ENCODE measurements at places on chromosomes 7 and 10.

DNA sequence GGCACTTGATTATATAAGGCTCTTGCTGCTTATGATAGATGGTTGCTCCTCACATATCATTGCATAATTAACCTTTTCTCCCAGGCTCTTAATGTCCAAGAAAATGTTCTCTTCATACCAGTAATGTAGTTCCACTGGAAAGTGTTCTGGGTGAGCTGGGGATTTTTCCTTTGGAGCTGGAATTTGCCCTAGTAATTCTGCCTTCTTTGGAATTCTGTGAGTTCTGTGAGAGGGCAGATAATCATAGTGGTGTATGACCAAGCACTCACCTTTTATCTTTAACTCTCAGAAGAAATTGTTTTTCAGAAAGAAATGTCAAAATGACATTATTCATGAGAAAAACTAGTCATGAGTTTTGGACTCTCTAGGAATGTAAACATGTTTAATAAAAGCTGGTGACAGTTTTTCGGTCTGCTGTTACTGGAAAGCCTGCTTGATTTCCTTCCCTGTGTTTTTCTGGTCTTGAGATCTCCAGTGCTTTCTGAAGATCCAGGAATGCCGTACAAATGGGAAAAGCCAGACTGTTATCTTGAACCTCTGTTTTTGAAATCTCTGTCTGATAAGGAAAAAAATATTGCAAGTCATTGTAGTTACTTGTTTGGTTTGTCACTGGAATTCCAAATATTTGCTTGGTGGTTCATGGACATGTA is 148.3 kb upstream of the PRPS1L1 start:
- no peak for DNase-seq

- no peak for DNase-seq
Observed at GRCh38 chr10:15201589-15202300, 33.3 kb upstream of the NMT2 start.

DNA sequence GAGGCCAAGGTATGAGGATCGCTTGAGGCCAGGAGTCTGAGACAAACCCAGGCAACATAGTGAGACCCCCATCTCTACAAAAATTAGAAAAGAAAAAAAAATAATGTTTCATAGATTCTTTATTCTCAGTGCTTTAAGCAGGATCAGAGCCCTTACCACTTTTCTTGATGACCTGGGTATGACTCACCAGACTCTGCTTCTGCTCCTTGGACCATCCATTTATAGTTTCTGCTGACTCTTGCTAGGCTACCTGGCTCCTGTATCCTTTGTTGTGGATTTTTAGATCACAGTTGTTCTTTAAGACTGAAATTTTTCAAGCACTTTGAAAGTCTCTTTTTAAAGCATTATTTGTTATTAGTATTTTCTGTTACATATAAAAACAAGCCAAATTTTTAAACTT is 411.1 kb downstream of the GFRA1 start:
- DNase-seq, result no peak

GRCh38 chr7:34750209-34750608 is 92.2 kb downstream of the NPSR1 start:
- DNase-seq, result no peak

GRCh38 chr10:72251635-72252034 is 22.1 kb upstream of the DDIT4 start:
- DNase-seq, result no peak

GRCh38 chr7:147912291-147912690 is 678.3 kb upstream of the C7orf33 start:
- DNase-seq, result no peak

GRCh38 chr10:126175641-126176262 is 212.5 kb downstream of the ADAM12 start:
- no peak for DNase-seq

DNA sequence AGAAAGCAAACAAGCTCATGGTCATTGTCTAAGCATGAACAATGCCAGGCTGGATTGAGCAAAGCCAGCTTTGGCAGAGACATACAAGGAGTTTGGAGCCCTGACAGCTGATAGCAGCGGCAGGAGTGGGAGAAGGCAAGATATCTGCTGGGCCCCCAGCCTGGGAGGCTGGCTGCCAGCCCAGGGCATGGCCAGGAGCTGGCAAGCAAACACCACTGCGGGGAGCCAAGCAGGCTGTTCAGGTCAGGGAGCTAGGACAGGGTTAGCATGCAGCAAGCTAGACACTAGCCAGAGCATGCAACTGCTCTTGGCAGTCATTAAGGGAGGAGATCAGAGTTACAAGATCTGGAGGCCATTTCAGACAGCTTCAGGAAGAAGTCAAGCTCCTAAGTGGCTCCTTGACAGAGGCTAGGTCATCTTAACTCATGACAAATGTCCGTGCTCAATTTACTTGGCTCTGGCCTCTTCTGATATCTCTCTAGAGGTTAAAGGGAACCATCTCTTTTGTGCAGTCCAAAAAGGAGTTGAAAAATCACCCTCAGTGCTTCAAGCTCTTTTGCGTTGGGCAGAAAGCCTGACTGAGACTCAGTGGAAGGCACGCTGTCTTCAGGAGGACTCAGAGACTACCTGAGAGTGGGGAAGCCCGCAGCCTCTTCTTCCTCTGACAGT is 436.8 kb upstream of the C7orf33 start:
- no peak for DNase-seq

- no peak for DNase-seq
Observed at GRCh38 chr7:20788420-20788990, 1.8 kb upstream of the SP8 start.

DNA sequence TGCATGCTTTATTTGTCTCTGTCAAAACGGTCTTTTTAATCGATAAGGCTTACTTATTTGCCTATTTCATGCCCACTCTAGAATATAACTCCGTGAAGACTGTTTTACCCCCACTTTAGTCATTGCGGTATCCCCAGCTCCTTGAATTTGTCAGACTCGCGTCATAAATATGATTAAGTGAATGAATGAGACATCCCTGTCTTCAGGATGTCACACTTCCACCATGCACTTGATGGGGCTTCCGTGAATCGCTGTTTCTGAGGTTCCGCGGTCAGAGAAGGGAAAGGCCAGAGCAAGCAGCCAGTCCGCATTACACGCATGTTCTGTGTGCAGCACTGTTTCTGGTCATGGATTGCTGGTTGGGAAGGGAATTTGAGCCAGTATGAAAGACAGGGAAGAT is 138.8 kb downstream of the CELF2 start:
- peak; percentile 32 for DNase-seq

DNA sequence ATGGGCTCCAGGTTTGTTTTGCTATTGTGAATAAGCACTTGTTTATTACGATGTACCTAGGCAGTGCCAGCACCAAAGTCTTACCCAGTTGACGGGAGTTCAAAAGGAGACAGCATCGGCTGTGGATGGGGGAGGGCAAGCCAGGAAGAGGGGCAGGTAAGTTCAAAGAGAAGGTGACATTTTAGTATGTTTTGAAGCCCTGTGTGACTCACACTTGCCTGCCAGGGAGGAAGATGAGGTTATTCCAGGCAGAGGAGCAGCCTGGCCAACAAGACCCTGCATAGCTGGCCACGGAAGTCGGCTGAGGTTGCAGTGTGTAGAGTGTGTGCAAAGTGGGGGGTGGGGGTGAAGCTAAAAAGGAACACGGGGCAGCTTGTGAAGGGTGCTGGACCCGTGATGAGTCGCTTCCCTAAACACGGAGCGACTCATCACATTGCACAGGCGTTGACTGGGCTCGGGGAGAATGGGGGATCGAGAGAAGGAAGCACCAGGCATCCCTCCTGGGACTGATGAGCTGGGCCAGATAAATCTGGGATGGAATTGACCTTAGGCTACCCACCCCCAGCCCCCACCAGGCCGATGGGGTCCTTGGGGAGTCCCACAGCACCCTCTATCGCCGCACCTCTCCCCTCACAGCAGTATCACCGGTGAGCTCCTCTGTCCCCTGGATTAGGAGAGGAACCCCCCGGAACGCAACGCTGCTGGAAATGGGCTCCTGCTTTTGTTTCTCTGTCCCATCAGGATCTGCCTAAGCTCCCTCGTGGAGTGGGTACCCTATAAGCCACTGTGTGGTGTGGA is 97.9 kb upstream of the IKZF1 start:
- DNase-seq, result peak; percentile 88

GRCh38 chr10:113735913-113736312 is 15.6 kb upstream of the PLEKHS1 start:
- peak; percentile 5 for DNase-seq

- DNase-seq, result no peak
Observed at GRCh38 chr10:34776090-34776690, 38.9 kb downstream of the PARD3 start.

- DNase-seq, result no peak
Observed at GRCh38 chr10:62194924-62195674, 73.5 kb downstream of the RTKN2 start.

GRCh38 chr7:158497627-158498026 is 90.0 kb downstream of the PTPRN2 start:
- no peak for DNase-seq

- peak; percentile 96 for DNase-seq
Observed at GRCh38 chr10:69087590-69088470, at the start of gene SRGN. SRGN (plus strand) TSS chr10:69088103; CDS start chr10:69088158, 55 bp downstream.

DNA sequence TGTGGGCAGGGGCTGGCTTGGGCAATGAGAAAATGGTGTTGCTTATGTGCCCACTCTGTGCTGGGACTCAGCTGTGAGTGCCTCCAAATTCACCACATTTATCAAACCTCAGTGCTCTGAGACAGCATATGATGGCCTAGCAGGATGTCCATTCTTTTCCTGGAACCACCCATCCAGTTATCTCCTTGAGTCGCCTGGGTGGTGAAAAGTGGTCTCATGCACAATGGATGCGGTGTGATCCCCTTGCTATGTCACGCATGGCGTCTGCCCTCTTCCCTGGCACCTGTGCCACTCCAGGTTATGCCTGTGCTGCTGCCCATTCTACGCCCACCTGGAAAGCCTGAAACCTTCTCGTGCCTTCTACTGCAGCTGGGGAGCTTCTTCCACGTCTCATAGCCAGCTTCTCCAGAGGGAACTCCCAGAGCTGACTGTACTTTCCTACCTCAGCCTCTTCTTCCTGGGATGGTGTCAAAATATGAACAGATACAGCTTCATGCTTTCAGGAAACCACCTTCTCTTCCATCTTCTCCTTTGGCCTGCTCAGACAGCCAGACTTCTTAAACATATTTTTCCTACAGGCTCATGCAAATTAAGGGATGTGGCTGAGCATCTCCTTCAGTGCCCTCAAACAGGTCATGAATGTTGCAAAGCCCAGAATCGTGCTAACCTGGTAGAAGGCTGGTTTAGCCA is 147.3 kb downstream of the PFKFB3 start:
- no peak for DNase-seq

DNA sequence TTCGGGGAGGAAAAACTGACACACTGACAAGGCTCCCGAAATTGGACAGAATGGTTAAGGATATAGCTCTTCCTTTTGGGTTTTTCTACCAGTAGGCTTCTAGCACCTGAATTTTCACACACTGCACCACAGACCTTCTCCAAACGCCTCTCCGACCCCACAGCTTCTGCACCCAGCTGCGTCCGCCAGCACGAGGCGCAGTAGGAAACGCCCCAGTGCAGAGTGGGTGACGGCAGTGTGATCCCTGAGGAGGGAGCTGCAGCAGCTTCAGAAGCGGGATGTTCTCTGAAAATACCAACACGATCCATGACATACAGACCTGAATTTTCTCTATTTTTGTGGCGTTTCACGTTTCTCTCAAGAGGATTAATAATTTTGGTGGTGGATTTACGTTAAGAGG is 25.9 kb downstream of the HSPB1 start:
- no peak for DNase-seq

GRCh38 chr7:153408360-153409335 is 643.5 kb upstream of the DPP6 start:
- no peak for DNase-seq

DNA sequence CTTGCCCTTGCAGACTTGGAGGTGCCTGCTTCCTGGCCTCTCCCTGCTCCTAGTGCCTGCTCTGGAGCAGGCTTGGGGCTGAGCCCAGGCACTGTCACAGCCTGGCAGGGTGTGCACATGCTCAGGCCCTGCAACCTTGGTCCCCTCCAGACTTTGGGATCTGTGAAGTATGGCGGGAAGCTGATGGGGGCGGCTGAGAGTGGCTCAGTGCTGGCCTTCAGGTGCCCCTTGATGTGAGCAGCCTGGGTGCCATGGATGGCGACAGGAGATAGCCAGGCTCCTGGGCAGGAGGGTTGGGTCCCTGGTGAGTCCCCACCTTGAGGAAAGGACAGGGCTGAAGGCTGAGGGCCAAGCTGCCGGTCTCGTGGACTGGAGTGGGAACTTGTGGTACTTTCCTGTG is 700.4 kb upstream of the KCND2 start:
- no peak for DNase-seq

DNA sequence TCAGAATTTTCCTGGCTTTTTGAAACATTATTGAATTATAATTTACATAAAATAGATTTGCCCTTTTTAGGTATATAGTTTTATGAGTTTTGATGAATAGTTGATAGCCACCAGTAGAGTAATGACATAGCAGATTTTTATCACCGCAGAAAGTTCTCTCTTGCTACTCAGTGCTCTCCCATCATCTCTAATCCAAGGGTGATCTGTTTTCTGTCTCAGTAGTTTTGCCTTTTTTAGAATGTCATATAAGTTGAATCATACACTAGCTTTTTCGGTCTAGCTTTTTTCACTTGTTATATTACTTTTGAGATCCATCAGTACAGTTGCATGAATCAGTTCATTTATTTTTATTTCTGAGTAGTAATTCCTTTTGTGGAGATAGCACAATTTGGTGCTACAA is 17.9 kb downstream of the RSBN1L start:
- DNase-seq, result no peak

DNA sequence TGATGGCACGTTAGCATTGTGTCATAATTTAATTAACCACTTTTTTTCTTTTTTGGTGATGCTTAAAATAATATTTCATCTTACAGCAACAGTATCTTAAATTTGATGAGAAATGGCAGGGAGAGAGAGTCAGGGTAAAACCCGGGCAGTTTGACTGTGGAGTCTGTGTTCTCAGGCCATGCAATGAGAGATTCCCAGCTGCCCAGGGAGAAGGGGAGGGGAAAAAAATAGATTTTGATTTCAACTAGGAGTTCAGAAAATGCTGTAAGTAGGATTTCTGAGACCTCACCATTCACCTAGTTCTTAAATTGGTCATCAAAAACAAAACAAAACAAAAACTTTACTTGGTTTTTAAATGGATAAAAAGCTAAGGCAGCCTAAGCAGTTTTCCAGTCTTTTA is 37.4 kb upstream of the XPNPEP1 start:
- DNase-seq, result no peak

- DNase-seq, result no peak
Observed at GRCh38 chr7:29486191-29486700, 77.4 kb upstream of the PRR15 start.

DNA sequence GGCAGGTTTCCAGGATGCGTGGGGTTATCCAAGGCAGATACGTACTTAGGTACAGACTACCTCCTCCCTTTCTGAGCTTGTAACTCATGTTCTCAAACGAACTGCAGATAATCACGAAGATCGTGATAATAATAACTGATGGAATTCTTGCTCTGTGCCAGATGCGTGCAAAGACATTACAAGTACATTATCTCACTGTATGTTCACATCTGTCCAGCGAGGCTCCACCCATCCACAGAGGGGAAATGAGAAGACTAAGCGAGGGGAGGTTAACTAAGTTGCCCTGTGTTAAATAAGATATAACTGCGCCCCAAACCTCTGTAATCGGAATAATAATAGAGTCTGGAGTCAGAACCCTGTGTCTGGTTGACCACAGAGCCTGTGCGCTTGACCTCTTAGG is 1.9 kb downstream of the GALNT17 start:
- DNase-seq, result no peak

Data from activated CD4-positive, alpha-beta T cell treated with anti-CD3 and anti-CD28 coated beads, Interleukin-10, Interleukin-2, amounts not matched to agents 100 ng/mL and 50 ng/mL, durations not matched to agents 16 hours and 8 hours (primary cell).